ENCODE measurements at places on chromosomes 2 and 18. TPM values are rescaled to one million over a fixed set of nuclear protein-coding genes. Genes with fewer than 3 reads are reported as not detected.

The DPYSL5 gene
- 5.0 TPM for polyA plus RNA-seq

The SOX11 gene
- 14.7 TPM for polyA plus RNA-seq

The RAX gene
- polyA plus RNA-seq = not detected

The INPP5D gene
- 7.9 TPM for polyA plus RNA-seq

The IL1RL1 gene
- polyA plus RNA-seq = 0.55 TPM

The ARID5A gene
- 6.9 TPM for polyA plus RNA-seq

DNA sequence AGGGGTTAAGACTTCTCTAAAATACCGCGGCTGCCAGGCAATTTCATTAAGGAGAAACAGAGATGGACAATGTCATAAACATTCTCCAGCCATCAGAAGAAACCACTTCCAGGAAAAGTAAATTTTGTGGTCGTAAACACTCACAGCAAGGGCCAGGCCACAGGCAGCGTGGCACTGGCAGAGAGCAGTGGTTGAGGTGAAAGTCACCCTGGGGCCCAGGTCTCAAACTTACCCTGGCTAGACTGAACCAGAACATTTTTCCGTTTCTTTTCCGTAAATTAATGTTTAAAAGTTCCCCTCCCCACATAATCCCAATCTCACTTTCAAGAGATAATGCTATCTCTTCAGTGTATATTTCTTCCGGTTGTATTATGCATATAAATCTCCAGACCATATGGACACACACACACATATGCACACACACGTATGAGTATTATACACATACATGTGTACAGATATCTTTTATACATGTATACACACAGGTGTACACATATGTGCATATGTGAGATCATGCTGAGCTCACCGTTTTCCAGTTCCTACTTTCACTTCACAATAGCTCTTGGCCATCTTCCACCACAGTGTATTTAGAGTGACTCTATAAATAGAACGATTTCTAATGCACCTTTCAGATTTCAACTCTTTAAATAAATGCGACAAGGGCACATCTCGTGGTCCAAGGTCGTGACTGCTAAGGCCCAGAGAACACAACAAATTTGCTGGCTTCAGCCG, 90.1 kb downstream of the MALT1 start:
- DNase-seq = no peak

DNA sequence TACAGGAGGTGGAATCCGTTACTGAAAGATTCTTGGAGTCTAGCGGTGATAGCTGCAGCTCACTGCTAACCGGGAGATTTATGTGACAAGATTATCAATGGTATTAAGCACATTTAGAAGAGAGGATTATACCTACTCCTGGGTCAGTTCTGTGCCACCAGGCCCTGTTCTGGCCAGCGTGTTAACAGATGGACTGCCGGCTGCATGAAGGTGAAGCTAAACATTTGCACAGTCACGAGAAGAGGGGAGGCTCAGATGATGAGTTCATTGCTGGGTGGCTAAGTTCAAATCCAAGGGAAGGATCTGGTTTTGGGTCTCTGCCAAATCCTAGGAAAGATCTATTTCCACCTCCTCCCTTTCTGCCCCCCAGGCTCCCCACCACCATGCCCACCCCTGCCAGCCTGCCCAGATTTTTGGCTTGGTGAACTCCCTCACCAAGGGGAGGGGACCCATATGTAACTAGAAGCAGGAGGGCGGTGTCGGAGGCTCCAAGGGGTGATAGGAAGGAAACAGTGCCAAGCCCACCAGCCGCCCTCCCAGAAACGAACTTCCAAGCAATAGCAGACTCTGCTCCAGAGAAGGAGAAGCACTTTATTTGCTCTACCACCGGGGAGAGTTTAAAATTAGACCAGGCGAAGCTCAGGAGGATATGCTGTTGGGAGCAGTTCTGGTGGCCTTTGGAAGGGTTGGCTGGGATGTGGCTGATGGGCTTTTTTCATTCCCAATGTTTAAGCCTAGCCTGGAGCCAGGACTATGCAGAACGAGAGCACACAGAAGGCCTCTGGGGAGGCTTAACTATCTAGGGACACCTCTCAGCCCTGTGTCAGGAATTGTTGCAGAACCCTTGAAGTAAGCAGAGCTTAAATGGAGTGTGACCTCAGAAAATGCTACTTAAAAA, 200.5 kb downstream of the KLHL29 start:
- no peak for DNase-seq

DNA sequence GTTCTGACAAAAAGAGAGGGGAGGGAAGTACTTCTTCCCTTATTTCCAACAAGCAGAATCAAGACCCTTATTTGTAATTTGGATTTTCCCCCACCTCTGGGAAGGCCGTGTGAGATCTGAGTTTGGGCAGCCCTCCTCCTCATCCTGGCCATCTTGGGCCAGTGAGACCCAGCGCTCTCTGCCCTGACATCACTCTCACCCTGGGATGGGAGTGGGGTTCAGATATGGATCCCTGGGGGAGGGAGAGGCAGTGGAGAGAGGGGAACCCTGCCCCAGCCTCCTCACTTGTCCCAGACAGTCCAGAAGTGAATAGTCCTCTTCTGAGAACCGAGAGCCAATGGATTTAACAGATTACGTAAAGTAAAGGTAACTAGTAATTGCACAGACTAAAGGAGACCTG, 64.5 kb downstream of the DYSF start:
- no peak for DNase-seq

DNA sequence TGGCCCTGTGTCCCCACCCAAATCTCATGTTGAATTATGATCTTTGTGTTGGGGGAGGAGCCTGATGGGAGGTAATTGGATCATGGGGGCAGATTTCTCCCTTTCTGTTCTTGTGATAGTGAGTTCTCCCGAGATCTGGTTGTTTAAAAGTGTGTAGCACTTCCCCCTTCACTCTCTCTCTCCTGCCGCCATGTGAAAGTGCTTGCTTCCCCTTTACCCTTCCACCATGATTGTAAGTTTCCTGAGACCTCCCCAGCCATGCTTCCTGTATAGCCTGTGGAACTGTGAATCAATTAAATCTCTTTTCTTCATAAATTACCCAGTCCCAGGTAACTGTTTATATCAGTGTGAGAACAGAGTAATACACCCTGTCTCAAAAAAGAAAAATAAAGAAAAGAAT, 25.5 kb downstream of the LRRFIP1 start:
- no peak for DNase-seq

- no peak for DNase-seq
Observed at GRCh38 chr2:71299507-71299906, 32.1 kb upstream of the ZNF638 start.

DNA sequence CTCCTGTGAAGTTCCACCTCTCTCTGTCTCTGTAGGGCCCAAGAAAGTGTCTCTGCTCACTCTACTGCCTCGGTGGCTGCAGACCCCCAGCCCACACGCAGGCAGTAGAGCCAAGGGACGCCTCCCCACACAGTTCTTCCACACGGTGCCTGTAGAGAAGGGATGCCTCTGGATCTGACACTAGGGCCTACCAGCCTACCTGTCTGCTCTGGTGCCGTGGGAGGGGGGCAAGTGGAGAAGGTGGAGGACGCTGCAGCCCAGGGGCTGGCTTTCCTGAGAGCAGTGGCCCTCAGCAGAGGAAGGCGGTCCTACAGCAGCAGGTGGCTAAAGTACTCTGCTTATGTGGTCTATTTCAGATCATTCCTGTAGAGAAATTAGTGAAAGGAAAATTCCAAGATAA, 9.0 kb upstream of the TMEM214 start:
- DNase-seq = no peak

DNA sequence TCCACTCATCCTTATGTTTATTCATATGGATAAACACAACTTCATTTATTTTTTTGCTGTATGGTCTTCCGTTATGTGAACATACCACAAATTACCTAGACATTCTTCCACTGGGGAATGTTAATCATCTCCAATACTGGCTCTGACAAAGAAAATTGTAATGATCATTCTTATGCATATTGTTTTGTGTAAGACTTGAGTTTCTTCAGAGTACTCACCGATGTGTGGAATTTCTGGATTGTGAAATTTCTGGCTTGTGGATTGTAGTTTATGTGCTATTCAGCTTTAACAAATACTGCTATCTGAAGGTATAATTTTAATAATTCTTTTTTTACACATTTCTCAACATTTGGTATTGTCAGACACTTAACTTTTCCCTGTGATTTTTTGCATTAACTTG, 212.2 kb upstream of the THUMPD2 start:
- no peak for DNase-seq

DNA sequence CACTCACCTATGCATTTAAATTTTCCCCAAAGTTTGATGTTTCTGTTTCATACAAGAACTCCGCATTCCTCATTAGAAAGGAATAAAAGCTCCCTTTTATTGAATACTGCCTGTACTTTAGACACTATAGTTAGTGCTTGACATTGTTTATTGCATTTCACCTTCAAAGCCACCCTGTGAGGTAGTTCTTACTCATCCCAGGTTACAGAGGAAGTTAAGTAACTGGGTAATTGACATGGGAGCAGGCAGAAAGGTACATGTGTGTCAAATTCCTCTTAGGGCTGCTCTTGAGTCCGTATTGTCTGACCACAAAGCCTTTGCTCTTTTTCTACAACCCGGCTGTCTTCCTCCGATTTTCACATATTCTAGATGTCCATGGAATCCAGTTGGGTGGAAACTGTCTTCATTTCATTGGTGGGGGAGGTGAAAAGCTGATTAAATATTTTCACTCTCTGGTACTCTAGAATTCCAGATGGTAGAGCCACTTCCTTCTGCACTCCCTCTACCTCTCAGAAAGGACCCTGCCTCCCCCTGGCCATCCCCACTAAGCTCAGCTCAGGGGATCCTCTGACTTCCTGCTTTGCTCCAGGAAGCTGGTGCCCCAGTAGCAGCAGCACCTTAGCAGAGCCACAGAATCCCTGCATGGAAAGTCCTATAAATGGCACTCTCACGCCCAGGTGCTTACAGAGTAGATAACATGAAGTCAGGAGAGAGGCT, 319.2 kb downstream of the LRATD1 start:
- DNase-seq = no peak

DNA sequence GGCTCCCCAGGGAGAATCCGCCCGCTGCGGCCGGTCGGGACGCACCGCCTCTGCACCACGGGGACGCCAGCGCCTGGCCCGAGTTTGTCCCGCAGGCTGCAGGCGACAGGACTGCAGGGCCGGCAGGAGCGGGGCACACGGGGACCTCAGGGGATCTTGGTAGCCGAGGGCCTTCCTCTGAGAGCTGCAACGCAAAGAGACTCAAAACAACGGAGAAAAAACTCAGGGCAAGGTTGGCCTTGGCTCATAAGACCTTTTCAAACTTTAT, 79.7 kb downstream of the ARHGEF4 start:
- no peak for DNase-seq

GRCh38 chr18:62073461-62074281, 113.2 kb downstream of the PIGN start:
- no peak for DNase-seq

GRCh38 chr2:73850009-73850408, 21.2 kb downstream of the STAMBP start:
- no peak for DNase-seq

- DNase-seq = no peak
Observed at GRCh38 chr2:140658760-140659692, 1471.8 kb downstream of the LRP1B start.

DNA sequence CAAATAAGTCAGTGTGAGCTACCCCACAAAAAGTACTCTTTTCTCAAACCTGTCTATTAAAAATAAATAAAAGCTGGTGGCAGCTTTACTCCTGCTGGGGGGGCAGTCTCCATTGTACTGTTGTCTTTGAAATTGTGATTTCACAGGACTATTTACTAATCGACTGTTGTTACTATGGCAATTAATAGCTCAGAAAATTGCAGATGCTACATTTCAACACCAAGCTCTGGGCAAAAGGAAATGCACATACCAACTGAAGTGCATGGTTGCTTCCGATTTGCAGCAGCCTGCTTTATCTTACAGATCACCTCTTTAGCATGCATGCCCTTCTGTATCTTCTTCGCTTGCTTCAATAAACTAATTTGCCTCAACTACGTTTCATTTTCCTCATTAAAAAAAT, 117.6 kb upstream of the DAPL1 start:
- no peak for DNase-seq

DNA sequence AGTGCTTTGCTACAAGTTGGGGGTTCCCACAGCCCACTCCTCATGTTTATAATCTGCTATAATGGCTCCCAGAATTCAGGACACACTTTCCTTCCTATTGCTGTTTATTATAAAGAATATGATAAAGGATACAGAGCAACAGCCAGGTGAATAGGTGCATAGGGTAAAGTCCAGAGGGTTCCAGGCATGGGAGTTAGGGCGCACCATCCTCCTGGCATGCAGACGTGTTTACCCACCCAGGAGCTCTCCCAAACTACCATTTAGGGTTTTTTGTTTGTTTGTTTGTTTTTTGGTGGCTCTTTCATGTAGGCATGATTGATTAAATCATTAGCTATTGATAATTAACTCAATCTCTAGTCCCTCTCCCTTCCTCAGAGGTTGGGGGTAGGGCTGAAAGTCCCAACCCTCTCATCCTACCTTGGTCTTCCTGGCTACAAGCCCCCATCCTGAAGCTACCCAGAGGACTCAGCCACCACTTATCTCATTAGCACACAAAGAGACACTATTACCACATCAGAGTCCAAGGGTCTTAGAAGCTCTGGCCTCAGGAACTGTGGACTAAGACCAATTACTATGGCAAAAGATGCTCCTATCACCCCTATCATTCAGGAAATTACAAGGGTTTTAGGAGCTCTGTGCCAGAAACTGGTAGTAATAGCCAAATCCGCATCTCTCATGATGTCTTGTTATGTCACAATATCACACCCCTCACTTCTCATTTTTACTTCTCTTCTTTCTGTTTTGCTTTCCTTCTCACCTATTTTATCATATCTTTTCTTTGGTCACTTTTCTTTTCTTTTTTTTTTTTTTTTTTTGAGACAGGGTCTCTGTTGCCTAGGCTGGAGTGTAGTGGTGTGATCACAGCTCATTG, 154.9 kb upstream of the TTC39C start:
- DNase-seq = no peak

DNA sequence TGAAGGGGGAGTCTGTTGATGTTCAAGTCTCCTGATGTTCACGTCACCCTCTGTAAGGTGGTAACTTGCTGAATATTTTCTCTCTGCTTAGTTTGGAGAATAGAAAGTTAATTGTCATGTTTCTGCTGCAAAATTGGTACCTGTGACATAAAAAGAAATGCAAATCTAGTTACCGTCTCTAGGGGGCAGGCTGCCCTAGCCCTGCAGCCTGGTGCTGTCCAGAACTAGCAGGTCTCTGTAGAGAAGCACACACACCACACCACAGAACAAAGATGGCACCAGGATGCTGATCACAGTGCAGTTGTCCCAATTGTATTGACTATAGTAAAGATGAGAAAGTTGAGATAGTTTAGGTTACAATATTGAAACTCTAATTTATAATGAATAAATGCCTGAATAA, 47.0 kb downstream of the SLC9A4 start:
- DNase-seq = no peak

DNA sequence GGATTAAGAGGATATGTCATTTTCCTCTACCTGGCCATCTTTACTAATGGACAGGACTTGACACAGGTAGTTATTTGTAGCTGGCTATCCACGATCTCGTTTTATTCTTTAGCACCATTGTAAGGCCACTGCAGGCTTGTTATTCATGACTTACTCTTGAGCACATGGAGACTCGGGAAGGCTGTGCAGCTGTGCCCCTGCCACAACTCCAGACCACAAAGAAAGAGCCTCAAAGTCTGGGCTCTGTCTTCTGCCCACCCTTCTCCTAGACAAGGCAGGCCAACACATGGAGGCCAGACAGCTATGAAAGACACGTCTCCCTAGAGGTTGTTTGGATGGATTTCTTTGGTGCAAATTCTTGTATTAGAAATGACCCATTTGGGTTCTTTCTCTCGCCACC, 133.8 kb downstream of the NAPG start:
- no peak for DNase-seq

GRCh38 chr2:63903003-63903402, 61.3 kb downstream of the UGP2 start:
- DNase-seq = no peak

GRCh38 chr2:145190031-145190703, 670.2 kb upstream of the ZEB2 start:
- no peak for DNase-seq

GRCh38 chr18:5891184-5891853, 4.0 kb downstream of the TMEM200C start:
- DNase-seq = no peak
